ENCODE measurements at places on chromosomes 2 and 18. TPM values are rescaled to one million over a fixed set of nuclear protein-coding genes. Genes with fewer than 3 reads are reported as not detected.

The TRAK2 gene
- total RNA-seq: 74.7 TPM

The GPC1 gene
- 69.6 TPM for total RNA-seq

The MAB21L4 gene
- not detected for total RNA-seq

The PSMA8 gene
- total RNA-seq: not detected

The AMER3 gene
- not detected for total RNA-seq

The TBR1 gene
- not detected for total RNA-seq

The SP140 gene
- total RNA-seq: 0.09 TPM

The RPIA gene
- 24.1 TPM for total RNA-seq

The SLC30A3 gene
- total RNA-seq: 0.09 TPM

The CFC1 gene
- not detected for total RNA-seq

The UGT1A5 gene
- total RNA-seq: not detected

The PUM2 gene
- total RNA-seq: 25.7 TPM

The COBLL1 gene
- total RNA-seq: 25.3 TPM

The C2orf66 gene
- total RNA-seq: not detected

The EPB41L3 gene
- total RNA-seq: 28.0 TPM

The CNGA3 gene
- total RNA-seq: 0.18 TPM

The PROKR1 gene
- total RNA-seq: not detected

The ZNF385B gene
- 4.8 TPM for total RNA-seq

The CAPN14 gene
- 0.16 TPM for total RNA-seq

The MC5R gene
- not detected for total RNA-seq

The ACMSD gene
- not detected for total RNA-seq

The HOXD8 gene
- total RNA-seq: 0.45 TPM

The CYS1 gene
- 7.0 TPM for total RNA-seq

The MALL gene
- total RNA-seq: 442 TPM

The REG3A gene
- total RNA-seq: not detected

The SLC11A1 gene
- 0.09 TPM for total RNA-seq

The AGXT gene
- total RNA-seq: not detected

The ICOS gene
- total RNA-seq: not detected

The VSNL1 gene
- total RNA-seq: 0.90 TPM

The BZW1 gene
- 1,135 TPM for total RNA-seq

The ZSWIM2 gene
- total RNA-seq: not detected
